Suppressor macrophage (primary cell): ENCODE measurements at places on chromosomes 5 and 9.

DNA sequence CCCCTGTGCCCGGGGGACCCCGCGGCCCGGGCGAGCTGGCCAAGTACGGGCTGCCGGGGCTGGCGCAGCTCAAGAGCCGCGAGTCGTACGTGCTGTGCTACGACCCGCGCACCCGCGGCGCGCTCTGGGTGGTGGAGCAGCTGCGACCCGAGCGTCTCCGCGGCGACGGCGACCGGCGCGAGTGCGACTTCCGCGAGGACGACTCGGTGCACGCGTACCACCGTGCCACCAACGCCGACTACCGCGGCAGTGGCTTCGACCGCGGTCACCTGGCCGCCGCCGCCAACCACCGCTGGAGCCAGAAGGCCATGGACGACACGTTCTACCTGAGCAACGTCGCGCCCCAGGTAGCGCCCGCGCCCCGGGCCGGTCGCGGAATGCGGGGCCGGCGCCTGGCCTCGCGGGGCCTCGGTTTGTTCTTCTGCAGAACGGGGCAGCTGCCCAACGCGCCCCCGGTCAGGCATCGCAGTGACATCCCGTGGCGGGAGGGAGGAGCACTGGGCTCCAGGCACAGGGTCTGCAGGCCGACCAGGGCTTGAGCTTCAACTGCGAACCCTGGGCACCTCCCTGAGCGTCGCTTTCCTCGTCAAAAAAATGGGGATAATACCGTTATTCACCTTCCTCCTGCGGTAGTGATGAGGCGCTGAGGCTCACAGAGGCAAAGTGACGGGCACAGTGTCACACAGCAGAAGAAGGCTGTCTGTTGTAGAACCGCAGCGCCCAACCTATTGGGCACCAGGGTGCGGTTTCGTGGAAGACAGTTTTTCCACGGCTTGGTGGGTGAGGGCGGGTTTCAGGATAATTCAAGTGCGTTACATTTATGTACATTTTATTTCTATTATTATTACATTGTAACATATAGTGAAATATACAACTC, 777 bp downstream of the ENDOG start:
- peak; percentile 20 for DNase-seq

- DNase-seq, result no peak
Observed at GRCh38 chr5:112793201-112793600, 55.5 kb downstream of the APC start.

- no peak for DNase-seq
Observed at GRCh38 chr9:134214766-134215419, 50.5 kb upstream of the RNU6ATAC start.

DNA sequence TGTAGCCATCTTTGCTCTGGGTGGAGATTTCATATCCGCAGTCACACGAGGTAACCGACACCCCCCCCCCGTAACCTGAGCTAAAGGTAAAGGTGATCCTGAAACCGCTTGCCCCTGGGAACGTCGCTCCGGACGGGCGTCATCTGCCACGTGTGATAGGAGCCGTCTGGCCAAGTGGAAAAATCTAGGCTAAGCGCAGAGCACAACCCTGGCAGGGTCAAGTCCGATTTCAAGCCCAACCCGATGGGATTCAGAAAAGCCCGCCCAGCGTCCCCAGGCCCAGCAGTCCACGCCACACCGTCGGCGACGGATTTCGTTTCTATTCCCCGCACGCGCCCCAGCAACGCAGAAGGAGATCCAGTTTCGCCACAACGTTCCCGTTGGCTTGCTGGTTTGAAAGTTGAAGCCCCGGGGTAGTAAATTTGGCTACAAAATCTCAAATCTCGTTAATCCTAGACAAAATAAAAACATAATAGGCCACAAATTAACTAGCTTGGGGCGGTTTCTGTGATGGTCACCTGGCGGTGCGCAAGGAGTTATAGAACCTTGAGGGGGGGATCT, 32.4 kb upstream of the NFIB start:
- no peak for DNase-seq

- DNase-seq, result peak; percentile 70
Observed at GRCh38 chr9:135478829-135479468, 633 bp upstream of the PPP1R26 start.

GRCh38 chr9:4371108-4371507, 71.2 kb upstream of the GLIS3 start:
- DNase-seq, result peak; percentile 21

DNA sequence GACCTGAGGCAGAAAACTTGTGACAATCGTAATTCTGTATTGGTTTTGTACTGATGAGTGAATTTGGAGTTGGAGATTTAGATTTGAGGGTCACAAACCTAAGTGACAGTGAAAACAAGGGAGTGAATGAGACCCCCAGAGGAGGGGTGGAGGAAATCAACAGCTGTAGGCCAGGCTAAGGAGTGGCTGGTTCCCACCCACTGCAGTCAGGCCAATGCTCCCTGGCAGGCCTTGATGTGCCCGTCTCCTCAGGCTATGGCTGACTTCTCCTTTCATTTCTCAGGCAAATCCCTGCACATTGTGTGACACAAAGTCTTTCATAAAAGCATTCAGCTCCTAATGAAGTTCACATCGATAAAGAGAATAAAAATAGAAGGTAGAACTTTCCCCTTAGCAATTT, 557.6 kb downstream of the CETN3 start:
- no peak for DNase-seq

DNA sequence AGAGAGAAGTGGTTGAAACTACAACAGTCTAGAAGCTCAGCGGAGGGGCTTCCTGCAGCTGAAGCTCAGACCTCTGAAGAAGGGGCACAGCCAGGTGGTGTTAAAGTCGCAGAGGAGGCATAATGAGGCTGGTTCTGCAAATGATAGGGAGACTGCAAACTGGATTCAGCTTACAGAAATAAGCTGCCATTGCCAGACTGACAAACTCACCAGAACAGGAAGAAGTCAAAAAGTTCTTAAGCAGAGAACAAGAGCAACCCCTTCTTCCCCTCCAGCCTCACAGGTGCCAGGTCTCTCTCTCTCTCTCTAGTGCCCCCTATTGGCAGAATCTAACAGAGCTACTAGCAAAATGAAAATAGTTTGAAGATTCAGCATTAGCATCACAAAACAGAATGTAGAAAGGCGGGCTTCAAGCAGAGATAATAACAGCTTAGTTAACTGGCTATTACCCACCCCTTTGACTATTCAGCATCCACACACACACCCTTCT, 76.7 kb downstream of the GRAMD2B start:
- peak; percentile 33 for DNase-seq

DNA sequence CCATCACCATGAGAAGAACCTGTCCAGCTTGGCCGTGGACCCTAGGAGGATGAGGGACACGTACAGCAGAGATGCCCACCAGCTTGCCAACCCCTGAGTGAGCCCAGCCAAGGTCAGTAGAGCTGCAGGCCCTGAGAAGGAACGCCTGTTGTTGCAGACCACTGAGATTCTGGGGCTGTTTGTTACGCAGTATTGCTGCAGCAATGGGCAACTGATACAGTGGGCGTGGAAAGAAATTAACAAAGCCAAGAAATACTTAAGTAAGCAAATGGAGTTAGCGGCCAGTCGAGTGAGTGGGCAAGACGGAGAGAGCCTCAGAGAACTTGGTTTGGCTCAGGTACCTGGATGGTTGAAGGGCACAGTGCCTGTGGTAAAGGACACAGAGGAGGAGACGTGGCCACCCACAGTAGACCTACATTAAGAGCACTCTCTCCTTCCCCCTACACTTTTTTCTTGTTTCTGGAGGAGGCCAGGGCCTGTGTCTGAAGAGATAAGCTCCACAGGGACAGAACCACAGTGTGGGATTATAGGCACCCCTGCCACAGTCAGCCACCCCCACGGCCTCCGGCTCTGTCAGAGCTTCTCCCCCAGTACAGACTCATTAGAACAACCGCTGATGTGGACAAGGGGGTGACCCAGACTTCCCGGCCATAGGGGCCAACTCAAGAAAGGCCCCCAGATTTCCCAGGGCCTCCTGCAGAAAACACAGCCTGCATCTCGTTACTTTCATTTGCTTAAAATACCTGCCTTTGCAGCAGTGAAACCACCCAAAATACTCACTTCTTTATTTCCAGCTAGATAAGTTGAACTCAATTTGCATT, 40.1 kb upstream of the GRHPR start:
- DNase-seq, result no peak

GRCh38 chr5:35136386-35136785, 88.6 kb upstream of the AGXT2 start:
- DNase-seq, result peak; percentile 35

DNA sequence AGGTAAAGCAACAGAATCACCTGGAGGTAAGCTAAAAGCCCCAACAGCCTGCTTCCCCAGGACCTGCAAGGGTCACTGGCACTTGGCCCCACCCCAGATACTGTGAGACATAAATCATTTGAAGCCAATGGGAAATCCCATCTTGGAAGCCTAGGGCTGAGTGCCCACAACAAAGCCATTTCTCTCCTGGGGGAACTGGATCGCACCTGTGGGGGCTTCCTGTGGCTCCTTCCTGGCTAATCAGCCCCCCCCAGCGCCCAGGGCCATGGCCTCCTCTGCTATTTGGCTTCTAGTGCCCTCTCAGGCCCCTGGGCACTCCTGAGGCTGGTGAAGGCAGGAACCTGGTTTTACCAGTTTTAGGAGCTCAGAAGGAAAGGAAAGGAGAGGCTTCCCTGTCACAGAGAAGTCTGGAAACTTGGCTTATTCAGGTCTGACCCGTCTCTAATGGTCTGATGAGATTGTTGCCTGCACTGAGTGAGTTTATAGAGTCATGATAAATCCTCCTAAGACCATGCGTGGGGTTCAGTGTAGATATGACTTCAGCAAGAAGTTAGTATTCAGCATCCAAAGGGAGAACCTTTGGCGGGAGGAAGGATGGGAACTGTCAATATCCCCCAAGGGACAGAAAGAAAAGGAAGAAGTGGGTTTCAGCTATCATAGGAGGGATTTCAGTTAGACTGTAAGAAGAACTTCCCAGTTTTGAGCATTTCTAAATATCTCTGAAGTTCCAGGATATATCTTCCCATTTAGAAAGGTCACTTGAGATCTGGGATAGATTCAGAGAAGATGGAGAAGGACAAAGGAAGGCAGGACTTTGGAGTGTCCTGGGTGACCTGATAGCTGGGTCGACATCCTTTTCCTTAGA, 1.2 kb downstream of the KCNMB1 start:
- no peak for DNase-seq

GRCh38 chr5:112161392-112161748, 257.7 kb downstream of the EPB41L4A start:
- DNase-seq, result no peak

- no peak for DNase-seq
Observed at GRCh38 chr9:95937131-95937530, 61.6 kb downstream of the ERCC6L2 start.

- no peak for DNase-seq
Observed at GRCh38 chr5:15615859-15616258, 115.9 kb downstream of the FBXL7 start.

DNA sequence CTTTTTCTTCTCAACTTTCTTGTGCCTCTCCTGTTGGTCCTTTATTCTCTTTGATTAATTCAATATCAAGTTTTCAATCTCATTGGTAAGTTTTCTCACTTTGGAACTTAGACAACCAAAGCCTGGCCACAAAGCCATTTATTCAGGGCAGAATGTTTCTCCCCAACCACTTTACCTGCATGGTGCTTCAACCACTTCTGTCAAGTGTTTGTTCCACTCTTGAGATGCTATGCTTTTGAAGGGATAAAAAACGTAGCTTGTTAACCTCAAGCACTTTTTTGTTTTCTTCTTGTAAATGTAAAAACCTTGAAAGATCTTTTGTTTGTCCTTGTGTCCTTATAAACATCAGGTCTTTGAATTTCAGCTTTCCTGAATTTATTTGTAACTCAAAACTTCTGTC, 966.7 kb downstream of the MAT2B start:
- no peak for DNase-seq

DNA sequence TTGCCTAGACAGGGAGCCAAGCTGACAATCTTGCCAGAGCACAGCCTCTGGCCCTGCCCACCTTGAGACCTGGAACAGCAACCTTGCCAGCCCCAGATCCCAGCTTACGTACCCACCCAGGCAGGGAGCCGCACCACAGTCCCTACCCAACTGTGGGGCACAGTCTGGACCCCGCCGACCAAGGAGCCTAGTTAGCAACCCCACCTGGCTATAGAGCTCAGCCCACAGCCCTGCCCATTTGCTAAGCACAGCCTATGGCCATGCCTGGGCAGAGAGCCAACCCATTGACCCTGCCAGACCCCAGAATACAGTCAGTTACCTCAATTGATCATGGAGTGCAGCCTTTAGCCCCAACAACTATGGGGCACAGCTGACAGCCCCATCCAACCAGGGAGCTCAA, 97.9 kb upstream of the SH3GL2 start:
- no peak for DNase-seq

DNA sequence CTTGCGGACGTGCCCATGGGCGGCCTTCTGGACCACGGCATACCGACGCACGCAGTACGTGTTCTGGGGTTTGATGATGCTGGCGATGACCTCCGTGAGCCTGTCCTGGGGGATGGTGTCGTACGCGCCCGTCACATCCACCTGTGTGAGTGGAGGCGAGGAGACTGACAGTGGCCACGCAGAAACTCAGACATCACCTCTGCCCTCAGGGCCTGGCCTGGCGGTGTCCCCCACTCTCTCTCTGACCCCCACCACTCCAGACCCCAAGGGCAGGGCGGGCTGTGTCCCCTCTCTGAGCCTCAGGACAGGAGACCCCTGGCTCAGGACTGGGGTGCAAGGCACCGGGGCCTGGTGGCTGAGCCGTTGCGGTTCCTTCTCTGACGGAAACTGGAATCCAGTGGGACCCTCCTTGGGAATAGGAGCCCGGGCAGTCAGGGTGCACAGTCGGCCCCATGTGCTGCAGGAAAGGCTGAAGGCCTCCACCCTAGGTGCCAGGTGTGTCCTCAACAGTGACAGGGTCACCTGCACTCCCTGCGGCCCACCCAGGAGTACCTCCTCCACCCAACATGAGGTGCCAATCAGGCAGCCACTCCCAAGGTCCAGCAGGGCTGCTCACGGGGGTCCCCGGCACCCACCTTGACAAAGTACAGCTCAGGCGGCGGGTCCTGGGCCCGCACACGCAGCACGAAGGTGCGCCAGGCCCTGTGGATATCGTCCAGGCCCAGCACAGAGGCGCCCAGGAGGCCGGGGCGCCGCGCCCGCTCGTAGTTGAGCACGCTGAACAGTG, 16.0 kb downstream of the TERT start:
- DNase-seq, result no peak

- DNase-seq, result no peak
Observed at GRCh38 chr5:81409896-81410295, 16.0 kb upstream of the ACOT12 start.

DNA sequence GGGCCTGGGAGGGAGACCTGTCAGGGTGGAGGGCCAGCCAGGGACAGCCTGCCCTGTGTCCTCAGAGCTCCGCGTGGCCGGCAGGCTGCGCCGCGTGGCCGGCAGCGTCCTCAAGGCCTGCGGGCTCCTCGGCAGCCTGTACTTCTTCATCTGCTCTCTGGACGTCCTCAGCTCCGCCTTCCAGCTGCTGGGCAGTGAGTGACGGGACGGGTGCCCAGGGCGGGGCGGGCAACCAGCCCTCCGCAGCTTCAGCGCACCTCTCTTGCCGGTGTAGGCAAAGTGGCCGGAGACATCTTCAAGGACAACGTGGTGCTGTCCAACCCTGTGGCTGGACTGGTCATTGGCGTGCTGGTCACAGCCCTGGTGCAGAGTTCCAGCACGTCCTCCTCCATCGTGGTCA, 1.8 kb downstream of the SLC34A3 start:
- no peak for DNase-seq
